Esophagus squamous epithelium (tissue), 5 donors: ENCODE measurements at places on chromosomes 2 and 18. TPM values are rescaled to one million over a fixed set of nuclear protein-coding genes. Genes with fewer than 3 reads are reported as not detected.

- no peak for DNase-seq
These were observed 324.3 kb upstream of the PKDCC start for GRCh38 chr2:41723526-41723925.

Gene MEIS1
- 56.1 TPM for total RNA-seq

Gene ST6GAL2
- 0.79 TPM for total RNA-seq

Gene DYNAP
- total RNA-seq: 25.1 TPM

DNA sequence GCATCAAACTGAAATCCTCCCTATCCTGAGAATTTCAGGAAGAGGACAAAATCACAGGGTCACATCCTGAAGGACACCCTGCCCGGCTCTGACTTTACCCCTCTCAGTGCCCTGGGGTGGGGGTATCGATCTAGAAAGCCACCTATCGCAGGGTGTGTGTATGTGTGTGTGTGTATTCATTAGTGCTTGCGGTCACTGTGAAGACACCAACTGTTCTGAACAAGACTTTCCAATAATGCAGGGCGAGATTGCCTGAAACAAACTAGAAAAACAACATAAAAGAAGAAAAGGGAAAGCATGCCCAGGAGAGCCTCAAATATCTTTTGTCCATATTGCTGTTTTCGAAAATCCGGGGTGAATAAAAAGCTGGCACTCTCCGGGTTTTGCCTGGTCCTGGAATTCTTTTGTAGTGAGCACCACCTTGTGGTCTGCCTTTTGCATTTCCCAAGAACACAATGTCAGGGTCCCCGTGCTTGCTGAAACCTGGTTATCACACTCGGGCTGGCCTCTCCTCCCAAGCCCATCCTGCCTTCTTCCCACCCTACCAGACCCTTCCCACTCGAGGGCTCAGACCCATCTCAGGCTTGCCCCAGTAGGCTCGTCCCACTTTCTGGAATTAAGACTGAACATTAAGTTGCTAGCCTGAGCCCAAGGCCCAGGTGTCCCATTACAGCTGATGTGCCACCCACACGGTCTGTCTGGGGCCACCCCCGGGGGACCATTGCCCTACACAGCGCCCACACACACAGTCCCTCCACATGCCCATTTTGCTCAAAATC, 25.0 kb upstream of the COPS8 start:
- no peak for DNase-seq

DNA sequence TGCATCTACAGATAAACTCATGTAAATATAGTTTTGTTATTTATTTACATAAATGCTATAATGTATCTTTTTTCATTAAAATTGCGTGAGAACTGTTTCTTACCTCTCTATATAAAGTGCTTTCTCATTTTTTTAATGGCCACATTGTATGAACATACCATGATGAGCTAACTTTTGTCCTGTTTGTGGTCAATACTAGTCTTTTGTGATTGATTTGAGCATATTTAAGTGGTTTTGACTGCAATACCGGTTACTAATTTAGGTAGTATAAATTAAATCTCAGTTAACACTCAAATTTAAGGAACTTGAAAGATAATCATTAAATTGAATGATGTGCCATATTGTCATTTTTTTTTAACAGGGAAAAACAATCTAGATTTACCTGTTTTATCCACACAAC, 108.2 kb downstream of the HAUS1 start:
- DNase-seq: no peak

DNA sequence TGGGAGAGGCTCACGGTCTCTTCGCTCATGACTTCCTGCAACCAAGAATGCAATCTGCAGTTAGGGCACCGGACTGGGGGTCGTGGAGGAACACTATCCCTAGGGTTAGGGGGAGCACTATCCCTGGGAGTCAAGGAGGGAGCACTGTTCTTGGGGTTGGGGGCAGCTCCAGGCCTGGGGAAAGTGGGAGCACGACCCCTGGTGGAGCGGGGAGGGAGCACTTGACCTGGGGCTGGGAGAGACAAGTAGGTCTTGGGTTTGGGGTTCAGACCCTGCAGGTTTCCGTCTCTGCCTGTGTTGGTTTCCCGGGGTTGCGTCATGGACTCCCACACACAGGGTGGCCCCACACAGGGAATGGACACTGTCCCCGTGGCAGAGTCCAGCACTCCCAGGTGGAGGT, 133.6 kb downstream of the TPO start:
- DNase-seq: no peak

- DNase-seq: no peak
These were observed 74.6 kb downstream of the COX7A2L start for GRCh38 chr2:42286268-42286946.

- no peak for DNase-seq
These were observed 152.5 kb upstream of the AQP4 start for GRCh38 chr18:27017901-27018500.

Gene AGXT
- total RNA-seq: not detected

- DNase-seq: no peak
These were observed 184.6 kb downstream of the CYP26B1 start for GRCh38 chr2:71962911-71963694.

GRCh38 chr2:25105336-25106085, 62.9 kb downstream of the POMC start:
- DNase-seq: no peak

Gene SOWAHC
- 51.7 TPM for total RNA-seq

DNA sequence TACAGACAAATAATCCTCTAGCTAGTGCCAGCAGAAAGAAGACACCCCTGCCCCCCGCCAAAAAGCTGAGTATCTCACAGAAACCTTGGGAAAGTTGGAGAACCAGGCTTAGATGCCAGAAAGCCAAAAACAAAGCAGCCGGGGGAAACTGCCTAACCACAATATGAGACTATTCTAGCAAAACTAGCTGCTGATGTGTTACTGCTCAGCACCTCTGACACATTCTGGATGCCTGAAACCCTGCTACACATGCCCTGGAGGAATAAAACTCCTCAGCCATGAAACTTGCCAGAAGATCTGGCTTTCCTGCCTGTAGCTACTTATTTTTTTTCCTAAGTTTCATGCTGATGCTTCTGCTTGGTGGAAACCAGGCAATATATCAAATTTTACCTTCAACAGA, 122.7 kb upstream of the GCFC2 start:
- no peak for DNase-seq

GRCh38 chr2:6958616-6959235, 41.5 kb downstream of the RNF144A start:
- DNase-seq: no peak

DNA sequence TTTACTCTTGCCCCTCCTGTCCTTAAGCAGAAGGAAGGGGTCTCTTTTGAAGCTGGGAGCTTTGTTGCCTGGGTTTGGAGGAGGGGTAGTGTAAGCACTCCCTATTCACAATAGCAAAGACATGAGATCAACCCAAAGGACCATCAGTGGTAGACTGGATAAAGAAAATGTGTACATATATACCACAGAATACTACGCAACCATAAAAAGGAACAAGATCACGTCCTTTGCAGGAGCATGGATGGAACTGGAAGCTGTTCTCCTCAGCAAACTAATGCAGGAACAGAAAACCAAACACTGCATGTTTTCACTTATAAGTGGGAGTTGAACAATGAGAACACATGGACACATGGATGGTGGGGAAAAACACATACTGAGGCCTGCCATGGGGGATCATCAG, 281.1 kb upstream of the REV1 start:
- no peak for DNase-seq

DNA sequence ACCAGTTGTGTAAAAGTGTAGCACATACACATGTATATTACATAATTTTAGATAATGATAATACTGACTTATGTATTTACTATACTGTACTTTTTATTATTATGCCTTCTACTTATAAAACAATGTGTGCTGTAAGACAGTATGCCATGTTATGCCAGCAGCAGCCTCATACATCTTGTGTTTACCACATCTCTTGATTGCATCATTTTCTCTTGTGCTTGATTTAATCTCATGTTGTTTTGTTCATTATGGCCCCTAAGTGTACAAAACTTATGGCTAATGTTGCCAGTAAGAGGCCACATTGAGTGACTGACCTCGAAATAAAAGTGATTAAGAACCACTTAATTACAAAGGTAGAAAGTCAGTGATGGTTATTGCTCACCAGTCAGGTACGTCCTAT, 128.0 kb upstream of the SP5 start:
- no peak for DNase-seq

GRCh38 chr2:69269330-69269729, 117.7 kb downstream of the GFPT1 start:
- DNase-seq: no peak

DNA sequence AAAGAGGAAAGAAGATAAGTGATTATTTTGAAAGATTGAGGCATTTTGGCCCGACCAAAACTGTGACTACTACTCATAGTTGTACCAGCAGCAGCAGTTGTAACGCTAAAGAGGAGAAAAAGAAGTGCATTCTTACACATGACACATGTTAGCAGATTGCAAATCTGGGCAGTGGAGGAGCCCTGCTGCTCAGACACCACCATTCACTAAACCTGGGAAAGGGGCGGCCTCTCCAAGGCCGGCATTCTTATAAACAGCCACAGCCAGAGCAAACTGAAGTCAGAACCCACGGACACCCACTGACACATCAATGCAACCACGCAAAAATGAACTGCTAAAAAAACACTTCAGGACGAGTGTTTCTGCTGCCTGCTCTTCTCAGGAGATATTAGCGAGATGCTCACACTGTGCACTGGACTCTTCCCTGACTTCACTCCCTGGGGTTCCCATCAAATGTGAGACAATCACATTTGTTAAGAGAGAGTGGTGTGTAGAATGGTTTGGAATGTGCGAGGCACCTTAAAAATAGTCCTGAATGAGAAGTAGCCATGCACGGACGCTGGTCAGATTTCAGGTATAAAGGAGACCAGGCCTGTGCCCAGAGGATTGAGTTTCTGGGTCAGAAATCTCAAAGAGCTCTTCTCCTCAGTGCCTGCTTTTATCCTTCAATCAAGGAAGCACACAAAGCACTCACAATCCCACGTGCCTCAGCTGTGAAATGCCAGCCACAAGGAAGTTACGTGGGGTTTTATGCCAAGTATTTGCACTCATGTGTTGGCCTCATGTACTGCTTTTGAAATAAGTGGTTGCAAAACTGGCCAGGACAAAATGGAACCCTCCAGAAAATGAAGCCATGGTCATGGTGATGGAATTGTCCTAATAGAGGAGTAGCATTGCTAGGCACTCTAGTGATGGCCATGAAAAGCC, 83.4 kb downstream of the MTCL1 start:
- DNase-seq: no peak

DNA sequence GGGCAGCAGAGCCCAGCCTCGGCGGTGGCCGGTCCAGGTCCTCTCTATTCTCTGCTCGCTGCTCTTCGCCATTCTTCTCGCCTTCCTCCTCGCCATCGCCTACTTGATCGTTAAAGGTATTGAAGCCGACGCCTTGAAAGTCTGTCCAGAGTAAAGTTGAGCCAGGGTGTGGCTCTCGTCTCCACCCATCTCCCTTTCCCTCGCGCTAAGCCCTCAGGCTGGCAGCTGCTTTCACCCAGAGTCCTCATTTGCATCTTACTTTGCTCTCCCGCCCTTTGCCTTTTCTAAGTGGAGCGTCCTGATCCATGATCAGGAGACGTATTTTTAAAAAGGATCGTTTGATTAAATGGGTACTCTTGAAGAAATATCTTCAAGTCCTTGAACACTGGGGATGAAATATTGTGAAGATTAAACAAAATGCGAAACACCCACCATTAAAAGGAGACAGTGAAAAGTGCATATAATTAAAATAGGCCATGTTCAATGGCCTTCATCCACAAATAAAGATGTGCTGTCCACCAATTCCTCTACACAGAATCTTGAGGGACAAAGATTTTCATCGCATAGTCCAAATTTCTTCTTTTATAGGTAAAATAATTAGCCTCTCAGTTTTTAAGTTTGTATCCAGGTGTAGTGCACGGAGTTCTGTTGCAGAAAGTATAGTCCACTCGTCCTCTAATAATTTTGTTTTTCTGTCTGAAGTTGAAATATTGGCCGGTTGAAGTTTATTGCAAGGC, 657 bp downstream of the ARL6IP6 start:
- DNase-seq: no peak

GRCh38 chr2:21021430-21021829, 22.4 kb downstream of the APOB start:
- no peak for DNase-seq

- DNase-seq: no peak
These were observed 80.4 kb downstream of the MTA3 start for GRCh38 chr2:42648796-42649195.

DNA sequence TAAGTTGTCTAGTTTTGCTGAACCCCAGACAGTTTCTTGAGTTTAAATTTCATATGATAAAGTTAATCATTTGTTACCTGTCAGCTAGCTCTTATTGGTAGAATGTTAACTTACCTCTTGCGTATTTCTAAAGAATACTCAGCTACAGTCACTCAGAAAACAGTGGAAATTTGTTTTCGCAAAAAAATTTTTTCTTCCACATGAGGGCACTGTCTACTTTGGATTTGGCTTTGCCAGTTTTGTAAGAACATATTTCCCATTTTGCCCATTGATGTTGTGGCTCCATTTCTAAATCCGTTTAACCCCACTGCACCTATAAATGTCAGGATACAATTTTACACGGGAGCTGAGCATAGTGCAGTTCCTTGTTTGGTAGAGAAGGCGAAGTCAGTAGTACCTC, 19.1 kb upstream of the GCFC2 start:
- DNase-seq: no peak

DNA sequence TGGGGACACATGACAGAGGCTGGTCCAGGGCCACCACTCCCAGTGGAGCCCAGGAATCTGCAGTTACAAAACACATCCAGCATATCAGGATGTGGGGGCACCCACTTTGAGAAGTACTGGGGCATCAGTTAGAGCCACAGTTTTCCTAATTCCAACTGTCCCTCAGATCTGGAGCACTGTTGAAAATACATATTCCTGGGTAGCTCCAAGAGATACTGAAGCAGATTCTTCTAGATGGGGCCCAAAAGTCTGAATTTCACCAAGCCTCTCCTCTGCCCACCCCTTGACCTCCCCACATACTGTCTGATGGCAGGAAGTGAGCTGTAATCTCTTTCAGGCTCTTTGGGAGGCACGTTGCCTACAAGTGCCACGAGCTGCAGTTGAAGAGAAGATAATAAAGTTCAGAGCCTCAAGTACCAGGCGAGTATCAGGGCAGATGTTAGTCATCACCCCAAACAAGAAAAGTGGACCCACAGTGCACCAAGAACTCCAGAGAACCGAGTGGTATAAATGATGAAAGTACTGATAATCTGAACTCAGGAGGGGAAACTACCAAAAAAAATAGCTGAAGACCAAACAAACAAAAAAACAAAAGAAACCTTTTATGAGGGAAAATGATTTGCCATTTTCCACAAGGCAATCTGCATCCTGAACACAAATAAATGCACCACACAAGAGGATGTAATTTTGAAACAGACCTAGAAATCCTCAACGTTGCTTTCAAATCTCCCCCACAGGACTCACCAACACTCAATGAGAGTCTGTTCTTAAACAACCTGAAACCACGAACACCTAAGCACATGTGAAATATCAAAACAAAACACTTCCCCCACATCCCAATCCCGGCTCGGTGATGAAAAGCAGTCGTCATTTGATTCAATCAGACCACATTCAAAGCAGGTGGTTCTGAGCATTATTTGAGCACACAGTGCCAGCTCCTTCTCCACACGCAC, 98.7 kb downstream of the TCF4 start:
- no peak for DNase-seq

Gene VIT
- total RNA-seq: 16.7 TPM
